ENCODE measurements at places on chromosomes 16 and 17.

- peak; percentile 81 for DNase-seq
Measured at GRCh38 chr16:49620158-49620868, 235.6 kb downstream of the ZNF423 start.

DNA sequence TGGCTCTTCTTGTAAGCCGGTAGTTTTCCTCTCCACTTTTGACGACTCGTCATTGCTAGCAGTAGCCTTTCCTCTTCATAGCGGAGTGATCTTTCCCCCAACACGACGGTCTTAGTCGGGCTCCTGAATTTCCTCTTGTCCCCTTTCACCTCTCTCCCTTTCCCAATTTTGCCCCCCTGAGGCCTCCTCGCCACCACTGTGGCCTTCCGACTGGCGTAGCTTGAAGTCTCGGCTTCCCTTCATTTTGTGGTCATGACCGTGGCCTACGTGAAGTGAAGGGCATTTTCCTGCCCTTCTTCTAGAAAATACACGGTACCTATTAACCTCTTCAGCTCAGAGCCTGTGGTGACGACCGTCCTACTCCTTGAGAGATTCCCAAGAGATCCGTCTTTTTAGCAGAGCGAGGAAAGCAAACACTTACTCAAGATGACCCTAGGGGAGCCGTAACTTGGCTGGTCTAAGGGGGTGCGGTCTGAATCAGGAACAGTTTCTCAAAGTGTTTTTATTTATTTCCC, 787 bp downstream of the PRKAR1A start:
- DNase-seq, result no peak

DNA sequence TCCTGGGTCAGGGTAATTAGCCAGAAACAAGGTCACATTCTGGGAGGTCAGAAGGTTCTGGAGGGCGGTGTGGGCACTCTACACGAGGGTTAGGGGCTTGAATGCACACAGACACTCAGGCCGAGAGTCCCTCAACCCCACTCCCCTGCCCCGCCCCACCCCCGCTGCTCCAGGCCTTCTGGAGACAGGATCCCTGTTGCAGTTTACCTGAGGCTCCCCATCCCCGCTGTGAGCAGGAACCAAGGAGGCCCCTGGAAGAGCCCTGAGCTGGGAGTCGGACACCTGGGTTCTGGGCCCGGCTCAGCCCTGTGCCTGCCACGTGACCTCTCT, 4.4 kb upstream of the ACTG1 start:
- DNase-seq, result no peak

GRCh38 chr16:56289862-56290261, 98.6 kb downstream of the GNAO1 start:
- DNase-seq, result no peak

GRCh38 chr17:33385133-33385532, 92.0 kb upstream of the ASIC2 start:
- peak; percentile 27 for DNase-seq

DNA sequence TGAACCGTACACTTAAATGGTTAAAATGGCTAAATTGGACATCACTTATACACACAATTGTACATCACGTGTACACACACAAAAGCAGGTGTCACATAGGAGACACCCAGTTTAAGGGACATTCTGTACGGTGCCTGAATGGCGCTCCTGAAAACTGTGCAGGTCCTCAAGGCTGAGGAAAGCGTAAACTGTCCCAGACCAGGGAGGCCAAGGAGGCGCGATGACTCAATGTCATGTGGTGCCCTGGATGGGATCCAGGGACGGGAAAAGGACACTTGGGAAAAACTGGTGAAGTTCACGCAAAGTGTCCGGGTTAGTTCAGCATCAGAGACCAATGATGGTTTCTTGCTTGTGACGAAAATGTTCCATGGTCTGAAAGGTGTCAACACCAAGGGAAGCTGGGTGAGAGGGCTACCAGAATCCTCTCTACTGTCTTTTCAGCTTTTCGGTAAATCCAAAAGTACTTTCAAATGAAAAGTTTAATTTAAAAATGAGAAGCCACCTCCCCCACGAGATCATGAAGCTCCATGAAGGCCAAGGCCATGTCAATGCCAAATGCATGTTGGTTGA, 112.2 kb downstream of the CMIP start:
- DNase-seq, result no peak

- DNase-seq, result no peak
Measured at GRCh38 chr16:78623796-78624195, 524.3 kb downstream of the WWOX start.

DNA sequence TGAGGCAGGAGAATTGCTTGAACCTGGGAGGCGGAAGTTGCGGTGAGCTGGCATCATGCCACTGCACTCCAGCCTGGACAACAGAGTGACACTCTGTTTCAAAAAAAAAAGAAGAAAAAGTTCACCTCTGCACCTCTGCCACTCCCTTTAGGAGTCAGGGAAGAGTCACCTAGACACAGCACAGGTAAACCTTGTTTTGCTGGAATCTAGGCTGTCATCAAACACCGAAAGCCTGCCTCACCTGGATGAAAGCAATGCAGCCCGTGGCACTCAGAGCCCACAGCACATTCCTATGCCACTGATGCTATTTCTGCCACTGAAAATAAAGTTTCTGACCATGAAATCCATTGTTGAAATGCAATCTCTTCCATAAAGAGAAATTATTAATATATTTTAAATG, 22.2 kb downstream of the CFAP52 start:
- DNase-seq, result no peak

DNA sequence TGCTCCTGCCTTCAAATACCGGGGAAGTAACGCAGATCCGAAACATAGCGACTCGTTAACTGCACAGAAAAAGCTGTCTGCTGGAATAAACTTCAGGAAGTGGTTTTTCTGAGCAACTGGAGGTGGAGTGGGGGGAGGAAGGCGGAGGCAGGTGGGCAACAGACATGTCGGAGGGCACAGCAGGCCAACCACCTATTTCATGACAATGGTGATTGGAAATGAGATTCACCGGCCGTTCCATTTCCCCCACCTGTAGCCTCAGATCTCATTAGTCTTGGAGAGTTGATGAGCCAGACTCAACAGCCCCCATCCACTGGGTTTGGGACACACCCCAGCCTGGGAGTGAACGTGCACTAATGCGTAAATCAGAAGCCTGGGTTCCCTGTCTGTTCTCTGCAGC, 7.7 kb upstream of the PECAM1 start:
- no peak for DNase-seq

GRCh38 chr17:69404399-69404798, 10.1 kb upstream of the MAP2K6 start:
- DNase-seq, result no peak

DNA sequence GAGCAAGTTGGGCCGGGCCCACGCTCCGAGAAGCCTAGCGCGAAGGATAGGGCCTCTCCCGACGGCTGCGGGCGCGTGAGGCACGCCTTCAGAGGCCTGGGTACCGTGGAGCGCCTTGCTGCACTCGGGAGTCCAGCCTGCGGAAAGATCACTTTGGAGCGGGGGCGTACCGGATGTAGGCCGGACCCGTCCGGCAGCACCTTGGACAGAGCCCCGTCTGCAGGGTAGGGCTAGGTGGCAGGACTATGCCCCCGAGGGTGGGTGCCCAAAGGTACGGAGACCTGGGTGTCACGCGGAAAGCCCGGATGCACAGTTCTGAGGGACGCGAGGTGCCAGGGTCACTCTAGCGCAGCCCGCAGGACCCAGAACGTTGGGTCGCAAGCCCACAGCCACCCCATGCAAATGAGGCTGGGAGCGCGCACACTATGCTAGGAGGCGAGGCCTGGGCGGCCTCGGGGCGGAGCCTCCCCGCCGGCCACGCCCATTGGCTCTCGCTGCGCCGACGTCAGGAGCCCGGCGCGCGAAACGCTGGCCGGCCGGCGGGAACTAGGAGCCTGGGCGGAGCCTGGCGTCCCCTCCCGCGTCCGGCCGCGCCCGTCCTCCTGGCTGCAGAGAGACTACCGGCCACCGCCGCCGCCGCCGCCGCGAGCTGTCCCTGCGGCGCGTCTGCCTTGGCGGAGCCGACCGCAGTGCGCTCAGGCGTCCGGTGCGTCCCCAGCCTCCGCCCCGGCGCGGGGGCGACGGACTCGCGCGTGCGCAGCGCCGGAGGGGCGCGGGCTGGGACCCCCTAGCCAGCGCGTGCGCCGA, at the start of gene PAQR4:
Gene PAQR4, plus strand, starts transcription at position 611 of the 807 bp plus-strand sequence. CDS start 327 bp downstream, outside the sequence.
- DNase-seq, result peak; percentile 90

GRCh38 chr17:82314012-82314726, 3.2 kb downstream of the CD7 start:
- no peak for DNase-seq

DNA sequence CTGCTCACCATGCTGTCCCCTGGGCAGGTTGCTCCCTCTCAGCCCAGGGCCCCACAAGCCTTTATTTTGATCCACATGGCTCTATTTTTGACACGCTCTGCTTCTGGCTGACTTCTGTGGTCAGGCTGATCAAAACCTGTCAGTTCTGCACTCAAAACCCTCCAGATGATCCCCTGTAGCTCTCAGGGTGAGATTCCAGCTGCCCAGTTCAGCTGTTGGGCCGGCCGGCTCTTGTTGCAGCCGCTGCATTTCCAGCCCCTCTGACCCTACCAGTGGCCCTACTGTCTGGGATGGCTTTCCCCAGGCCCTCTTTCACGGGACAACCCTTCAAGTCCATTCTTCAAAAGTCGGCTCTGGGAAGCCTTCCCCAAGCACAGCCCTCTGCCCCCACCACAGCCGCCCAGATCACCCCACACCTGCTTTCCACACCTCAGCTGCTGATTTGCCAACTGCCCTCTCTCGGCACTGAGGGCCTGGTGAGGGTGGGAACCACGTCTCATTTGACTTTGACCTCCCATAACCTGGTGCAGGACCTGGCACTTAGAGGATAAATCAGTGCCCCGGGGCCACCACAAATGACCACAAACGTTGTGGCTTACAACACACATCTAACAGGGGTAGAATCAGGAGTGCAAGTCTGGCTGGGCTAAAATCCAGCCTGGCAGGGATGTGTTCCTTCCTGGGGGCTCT, 16.3 kb upstream of the CACNG4 start:
- peak; percentile 49 for DNase-seq

DNA sequence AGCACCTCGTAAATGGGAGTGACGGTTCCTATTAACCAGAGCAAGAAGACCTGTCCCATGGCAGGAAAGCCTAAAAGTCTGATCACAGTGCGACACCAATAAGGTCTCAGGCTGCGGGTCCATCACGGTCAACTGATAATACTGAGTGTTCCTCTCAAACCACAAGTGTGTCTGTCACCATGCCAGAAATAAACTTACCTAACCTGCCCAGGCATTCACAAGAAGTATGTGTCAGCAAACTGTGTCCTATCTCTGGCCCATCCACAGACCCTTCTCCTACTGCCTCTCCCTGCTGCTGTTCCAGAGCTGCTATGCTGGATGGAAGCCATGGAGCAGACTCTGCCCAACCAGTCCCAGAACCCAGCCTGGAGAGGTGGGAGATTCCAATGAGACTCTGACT, 73.5 kb downstream of the ZNF423 start:
- DNase-seq, result no peak

DNA sequence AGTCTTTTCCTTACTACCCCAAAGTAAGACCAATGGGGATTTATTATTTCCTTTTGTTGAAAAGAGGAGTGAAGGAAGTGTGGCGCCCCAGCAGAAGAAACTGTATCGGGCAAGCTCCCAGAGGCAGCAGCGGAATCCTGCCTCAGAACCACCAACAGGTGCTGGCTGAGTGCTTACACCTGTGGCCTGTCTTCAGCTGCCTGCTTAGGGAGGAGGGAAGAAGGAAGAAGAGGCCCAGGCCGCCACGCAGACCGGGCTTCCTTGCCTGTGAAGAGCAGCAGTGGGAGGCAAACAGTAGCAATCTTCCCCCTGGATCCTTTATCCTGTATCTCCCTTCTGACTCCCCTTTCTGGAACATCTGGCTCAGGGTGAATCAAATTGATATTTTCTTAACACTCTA, 134.7 kb downstream of the AATF start:
- DNase-seq, result peak; percentile 71

GRCh38 chr17:22695228-22695619, 1002.9 kb downstream of the KCNJ18 start:
- peak; percentile 52 for DNase-seq

DNA sequence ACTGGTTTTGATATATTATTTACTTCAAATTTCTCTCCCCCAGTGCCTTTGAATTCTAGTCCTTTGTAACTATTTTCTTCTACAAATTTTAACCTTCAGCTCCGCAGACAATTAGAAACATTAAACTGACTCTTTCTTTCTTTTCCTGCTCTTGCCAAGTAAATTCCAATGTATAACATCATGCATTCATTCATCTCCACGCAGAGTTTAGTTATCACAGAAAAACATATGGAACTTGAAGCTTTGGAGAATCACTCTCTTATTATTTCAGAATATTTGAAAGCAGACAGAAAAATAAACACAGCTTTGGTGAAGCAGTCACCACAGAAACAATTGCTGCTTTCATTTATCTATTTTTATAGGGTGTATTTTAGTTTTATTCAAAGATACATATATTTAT, 778.7 kb upstream of the CDH8 start:
- no peak for DNase-seq

DNA sequence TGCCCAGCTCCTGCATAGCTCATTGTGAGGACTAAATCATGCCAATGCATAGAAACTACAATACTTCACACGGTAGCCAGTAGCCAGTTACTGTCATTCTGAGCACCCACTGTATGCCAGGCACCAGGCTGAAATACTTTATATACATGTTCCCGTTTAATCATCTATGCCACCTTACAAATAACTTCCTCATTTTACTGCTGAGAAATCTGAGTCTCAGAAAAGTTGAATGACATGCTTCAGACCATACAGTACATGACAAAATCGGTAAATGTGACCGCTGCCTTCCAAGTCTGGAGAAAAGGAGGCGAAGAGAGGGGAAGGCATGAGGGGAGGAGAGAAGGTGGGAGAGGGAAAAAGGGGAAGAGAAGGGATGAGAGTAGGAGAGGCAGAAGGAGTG, 9.2 kb upstream of the TLCD3B start:
- DNase-seq, result no peak

GRCh38 chr16:70796301-70796700, 4.7 kb downstream of the VAC14 start:
- DNase-seq, result no peak
